ENCODE measurements at places on chromosomes 11 and 22.

DNA sequence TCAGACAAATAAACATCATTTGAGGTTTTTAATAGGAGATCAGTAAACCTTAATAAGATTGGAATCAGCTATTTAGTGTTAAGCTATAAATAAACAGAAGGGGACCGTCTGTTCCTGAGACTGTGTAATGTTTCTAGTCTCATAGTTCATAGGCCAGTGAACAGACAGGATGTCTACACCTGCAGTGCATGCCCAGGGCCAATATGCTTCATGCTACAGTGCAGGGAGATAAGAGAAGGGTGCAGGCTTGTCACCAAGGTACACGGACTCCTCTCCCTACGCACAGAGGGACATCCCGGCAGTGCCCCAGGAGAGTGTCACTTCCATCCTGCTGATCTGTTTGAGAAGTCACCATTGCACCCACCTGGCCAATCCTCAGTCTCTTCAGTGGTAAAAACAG lies 148.6 kb downstream of the OPCML start:
- H3K27ac ChIP-seq: no peak overlapping the region
- no peak overlapping the region for H3K4me3 ChIP-seq
- ATAC-seq: no peak
- H3K36me3 ChIP-seq: no peaks in the 10 kb centered on the region
- H3K27me3 ChIP-seq: peaks cover 10% of the 10 kb centered on the region

DNA sequence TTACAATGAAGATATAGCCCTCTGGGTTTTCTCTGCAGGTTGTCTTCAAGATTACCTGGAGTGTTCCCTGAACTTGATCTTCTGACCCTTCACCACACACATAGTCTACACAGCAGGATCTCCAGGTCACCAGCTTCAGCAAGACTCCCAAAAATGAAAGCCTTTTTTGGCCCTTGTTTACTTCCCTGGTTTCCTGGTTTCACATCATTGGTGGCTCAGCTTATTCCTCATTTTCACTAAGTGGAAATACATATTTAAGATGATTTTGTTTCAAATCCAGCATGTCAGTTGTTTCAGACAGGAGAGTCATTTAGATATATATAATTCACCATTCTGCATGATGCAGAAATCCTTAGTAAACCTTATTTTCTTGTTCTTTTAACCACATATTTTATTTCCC lies 41.6 kb upstream of the MPEG1 start:
- H3K36me3 ChIP-seq: no peaks in the 10 kb centered on the region
- no peak for ATAC-seq
- no peak overlapping the region for H3K4me3 ChIP-seq
- H3K4me1 ChIP-seq: no peaks in the 10 kb centered on the region
- H3K27ac ChIP-seq: no peak overlapping the region

DNA sequence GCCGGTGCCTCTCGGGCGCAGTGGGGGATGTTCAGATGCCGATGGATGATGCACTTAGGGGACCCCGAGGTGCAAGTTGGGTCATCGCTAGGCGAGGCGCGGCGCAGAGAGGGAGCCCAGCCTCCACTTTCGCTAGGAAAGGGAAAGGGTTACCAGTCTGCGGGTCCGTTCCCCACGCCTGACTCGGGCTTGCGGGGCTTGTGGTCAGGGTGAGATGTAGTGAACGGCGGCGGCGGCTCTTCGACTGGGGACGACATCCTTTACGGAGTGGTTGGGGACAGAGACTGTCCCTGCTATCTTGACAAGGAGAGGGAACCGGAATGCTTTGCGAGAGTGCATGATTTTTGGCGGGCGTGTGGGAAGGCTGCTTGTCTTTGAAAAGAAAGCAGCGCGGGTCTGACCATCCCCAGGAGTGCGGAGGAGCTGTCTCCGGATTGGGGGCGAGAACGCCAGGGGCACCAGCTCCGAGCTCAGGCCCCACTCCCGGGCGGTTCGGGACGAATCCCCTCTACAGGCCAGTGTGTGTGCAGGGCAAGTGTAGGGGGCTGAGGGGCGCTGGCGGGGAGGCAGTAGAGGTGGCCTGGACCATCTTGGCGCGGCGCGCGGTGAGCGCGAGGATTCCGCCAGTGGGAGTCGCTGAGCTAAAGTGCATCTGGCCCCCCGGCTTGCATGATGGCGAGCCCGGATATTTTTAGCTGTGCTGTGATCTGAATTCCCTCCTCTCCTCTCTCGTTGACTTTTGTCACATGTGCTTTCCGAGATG lies 1.1 kb downstream of the FAT3 start:
- H3K36me3 ChIP-seq: no peaks in the 10 kb centered on the region
- no peak overlapping the region for H3K27ac ChIP-seq
- H3K4me3 ChIP-seq: peak overlapping the region; percentile 45
- H3K27me3 ChIP-seq: peaks cover 84% of the 10 kb centered on the region
- ATAC-seq: peak; percentile 21

- no peak for ATAC-seq
- H3K4me1 ChIP-seq: no peaks in the 10 kb centered on the region
- H3K4me3 ChIP-seq: no peak overlapping the region
- no peak overlapping the region for H3K27ac ChIP-seq
- H3K27me3 ChIP-seq: no peaks in the 10 kb centered on the region
Measured at GRCh38 chr22:33680632-33681031, 239.6 kb downstream of the LARGE1 start.

DNA sequence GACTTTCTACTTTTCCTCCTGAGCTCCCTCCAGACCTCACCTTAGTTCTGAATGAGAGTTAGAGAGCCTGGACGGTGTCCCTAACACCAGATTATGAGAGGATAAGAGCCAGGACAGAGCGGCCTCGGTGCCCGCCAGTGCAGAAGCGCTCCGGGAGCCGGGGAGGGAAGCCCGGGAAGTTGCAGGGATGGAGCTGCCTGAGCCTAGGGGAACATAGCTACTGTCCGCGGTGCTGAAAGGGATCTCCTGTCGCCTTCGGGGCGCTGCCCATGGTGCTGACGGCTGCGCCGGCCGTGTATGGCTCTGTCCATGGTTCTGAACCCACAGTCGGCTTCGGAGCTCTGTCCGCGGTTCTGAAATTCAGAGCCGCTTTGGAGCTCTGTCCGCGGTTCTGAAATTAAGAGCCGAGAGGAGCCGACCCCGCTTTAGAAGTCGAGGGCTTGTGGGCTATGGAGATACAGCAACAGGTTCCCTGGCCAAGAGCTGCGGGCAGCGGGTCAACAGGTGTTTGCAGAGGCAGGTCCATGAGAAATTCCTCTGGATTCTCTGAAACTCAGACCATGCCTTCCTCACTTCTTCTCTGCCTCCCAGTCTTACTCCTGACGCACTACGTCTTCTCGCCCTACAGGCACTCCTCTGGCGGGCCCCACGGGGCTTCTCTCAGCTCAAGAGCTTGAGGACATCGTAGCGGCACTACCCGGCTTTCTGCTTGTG lies 814 bp downstream of the NPAS4 start:
- ATAC-seq: peak; percentile 91
- H3K4me3 ChIP-seq: no peak overlapping the region
- H3K27ac ChIP-seq: peak overlapping the region; percentile 58
- no peaks in the 10 kb centered on the region for H3K27me3 ChIP-seq
